ENCODE measurements at places on chromosomes 16 and 17.

DNA sequence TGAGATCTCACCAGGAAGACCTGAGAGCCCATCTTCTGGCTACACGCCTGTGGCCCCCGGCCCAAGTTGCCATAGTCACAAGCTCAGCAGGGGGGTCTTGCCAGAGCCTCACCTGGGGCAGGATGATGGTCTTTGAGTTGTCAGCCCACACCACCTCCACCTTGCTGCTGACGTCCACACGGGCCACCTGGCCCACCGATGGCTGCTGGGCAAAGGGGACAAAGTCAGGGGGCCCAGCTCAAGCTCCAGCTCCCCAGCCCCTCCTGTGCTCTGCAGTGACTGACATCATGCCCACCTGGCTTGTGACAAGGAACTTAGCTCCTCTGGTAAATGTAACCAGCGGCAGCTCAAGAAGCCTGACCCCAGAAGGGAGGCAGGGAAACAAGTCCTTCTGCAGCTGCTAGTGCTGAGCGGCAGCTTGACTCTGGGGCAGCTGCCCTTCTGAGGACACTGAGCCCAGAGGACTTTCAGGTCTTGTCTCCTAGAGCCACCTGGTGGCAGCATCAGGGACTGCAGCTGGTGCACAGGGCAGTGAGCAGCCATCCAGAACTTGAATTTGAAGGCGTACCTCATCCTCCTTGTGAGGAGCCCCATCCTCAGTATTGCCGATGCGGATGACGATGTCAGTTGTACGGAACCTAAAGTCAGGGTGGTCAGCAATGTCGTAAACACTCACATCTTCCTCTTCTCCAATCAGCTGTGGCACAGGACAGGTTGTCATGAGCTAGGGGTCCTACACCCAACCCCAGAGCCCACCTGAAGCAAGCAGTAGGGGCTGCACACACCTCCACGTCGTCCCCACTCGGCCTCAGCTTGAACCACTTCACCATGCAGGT, 13.5 kb downstream of the SPHK1 start:
- peak; percentile 92 for DNase-seq

- peak; percentile 36 for DNase-seq
Observed at GRCh38 chr16:81451753-81452680, 7.4 kb downstream of the CMIP start.

DNA sequence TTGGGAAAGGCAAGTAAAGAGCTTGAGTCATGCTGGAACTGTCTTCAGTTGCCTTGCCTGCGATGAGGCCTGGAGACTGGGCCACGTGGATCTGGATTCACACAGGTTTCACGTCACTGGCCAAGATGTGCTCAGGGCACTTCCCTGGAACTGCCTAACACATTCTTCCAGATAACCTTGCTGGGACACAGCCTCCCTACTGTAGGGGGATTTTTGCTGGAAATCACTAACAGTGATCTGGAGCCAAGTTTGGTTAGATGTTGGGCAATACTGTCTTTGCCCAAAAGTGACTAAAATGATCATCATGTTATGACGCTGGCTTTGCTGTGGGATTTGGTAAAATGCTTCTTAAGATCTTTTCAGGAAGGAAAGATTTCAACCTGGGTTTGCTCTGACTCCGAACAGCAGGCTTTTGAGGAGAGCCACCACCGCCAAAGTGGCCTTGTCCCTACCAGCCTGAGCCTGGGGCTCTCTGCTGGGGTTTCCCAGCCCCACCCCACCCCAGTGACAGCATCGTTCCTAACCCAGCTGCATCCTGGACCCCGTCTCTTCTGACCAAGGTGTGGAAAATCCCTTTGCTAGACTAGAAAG, 14.7 kb downstream of the C1QTNF1 start:
- no peak for DNase-seq

- DNase-seq = no peak
Observed at GRCh38 chr17:47882247-47882646, 13.8 kb upstream of the SP2 start.

DNA sequence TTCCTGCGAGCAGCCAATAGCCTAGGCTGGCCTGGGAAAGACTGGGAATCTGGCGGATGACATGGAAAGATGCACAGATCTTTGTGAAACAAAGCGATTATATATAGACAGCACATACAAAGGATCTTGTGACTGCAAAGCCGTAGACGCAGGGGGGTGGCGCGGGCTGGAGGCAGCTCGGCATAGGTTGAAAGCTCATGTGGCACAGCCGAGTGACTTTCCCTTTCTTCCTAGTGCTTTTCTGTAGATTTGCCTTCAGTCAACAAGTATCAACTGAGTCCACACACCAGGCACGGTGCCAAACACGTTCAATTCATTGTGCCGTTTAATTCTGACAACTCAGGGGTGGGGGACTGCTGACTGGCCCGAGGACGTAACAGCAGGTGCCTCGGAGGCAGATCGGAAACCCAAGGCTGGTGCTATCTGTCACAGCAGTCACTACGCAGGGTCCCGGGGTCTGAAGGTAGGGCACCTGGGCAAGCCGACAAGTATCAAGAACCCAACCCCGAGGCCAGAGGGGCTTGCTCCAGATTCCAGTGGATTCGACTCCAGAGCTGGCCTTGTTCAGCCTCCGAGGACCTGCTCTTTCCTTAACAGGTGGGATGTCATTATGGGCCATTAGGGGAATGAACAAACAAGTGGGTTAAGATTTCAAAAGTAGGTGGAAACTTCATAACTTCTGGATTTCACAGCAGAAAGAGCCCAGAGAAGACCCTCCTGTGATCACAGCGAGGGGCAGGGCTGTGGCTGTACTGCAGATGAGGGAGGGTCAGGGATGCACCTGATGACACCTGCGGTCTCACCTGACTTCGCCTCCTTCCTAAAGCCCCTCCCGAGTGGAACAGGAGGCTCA, 5.9 kb downstream of the PAM16 start:
- DNase-seq = no peak
